ENCODE measurements at places on chromosomes 3 and 15.
A peak's percentile ranks its signal among the peaks of the same experiment; 100 is the strongest.

DNA sequence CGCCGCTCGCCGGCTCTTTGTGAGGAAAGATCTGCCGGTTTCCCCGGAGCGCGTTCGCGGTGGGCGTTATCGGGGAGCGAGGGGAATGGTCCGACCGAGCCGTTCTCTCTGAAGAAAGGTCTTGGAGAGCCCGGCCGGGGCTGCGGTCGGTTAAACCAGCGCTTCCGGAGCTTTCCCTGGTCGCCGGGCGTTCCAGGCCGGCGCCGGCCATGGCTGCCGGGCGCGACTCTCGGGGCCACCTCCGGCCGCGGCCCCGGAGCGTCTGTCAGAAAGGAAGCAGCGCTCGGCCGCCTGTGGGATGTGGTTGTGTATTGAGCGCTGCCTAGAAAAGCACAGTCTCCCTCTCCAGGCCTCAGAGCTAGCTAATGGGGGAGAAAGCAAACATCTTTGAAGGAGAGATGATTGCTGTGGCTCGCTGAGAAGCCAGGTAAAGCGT is 731 bp downstream of the FYTTD1 start:
- DNase-seq: peak; percentile 85

GRCh38 chr3:48423883-48424695 is 5.8 kb downstream of the PLXNB1 start:
- DNase-seq: no peak

DNA sequence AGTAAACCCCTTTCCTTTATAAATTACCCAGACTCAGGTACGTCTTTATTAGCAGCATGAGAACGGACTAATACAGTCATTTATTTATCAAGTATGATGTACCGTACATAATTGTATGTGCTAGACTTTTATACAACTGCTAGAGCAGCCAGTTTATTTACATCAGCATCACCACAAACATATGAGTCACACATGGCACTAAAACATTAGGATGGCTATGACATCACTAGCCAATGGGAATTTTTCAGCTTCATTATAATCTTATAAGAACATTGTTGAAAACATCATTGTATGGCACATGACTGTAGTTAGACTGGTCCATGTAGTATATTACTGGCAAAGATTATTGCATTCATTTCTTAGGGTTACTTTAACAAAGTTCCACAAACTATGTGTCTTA is 121.7 kb downstream of the ZMAT3 start:
- DNase-seq: no peak

DNA sequence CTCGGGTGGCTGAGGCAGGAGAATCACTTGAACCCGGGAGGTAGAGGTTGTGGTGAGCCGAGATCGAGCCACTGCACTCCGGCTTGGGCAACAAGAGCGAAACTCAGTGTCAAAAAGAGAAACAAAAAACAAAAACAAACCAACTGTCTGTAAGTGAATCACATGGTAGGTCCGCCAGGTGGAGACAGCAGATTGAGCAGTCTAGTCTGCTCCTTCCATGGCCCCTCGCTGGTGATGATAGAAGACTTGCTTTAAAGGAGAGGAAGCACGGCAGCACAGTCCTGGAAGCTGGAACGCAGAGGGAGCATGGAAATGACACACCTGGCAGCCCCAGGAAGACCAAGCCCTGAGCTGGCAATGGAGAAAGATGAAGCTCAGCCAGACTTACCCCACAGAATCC is 31.4 kb upstream of the MGLL start:
- DNase-seq: no peak

DNA sequence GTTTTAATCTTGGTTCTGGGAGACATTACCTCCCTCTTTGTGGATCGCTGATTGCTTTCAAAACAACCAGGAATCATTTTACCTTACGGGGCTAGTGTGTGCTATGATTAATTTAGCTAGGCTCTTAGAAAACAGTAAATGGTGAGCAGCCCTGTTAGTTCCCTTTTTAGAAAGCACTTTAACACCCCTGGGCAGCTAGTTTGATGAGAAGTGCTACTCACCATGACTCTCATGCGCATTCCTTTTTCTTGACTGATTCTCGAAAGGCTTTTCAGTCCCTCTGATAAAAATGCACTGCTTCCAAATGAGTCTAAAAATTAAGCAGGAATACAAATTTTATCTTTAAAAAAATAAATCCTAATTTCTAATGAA is 75.3 kb upstream of the LEKR1 start:
- DNase-seq: no peak

- no peak for DNase-seq
Observed at GRCh38 chr3:181718987-181719911, 7.5 kb downstream of the SOX2 start.

DNA sequence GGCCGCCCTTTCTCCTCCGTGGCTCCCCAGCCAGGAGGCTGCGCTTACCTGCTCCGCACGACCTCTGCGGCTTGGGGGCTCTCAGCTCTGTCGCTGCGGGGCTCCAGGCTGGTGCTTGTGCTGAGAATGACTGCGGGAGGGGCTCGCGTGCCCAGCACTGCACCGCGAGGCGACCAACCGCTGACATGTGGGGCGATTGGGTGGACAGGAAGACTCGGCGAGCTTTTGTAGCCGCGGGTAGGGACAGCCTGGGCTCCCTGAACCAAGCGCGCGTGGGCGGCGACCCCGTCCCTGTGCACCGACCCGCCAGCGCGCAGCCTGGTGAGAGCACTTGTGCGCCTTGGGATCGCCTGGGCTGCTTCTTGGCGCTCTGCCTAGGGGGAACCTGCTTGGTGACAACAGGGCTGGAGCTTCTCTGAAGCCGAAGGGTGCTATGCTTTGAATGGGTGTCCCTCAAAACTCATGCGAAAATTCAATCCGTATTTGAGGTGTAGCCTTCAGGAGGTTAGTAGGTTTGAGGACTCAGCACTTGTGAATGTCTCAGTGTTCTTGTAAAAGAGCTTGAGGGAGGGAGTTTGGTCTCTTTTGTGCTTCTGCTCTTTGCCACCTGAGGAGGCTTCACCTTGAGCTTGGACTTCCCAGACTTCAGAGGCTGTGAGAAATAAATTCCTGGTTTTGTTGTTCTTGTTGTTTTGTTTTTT is 50.4 kb downstream of the IL12A start:
- DNase-seq: no peak

DNA sequence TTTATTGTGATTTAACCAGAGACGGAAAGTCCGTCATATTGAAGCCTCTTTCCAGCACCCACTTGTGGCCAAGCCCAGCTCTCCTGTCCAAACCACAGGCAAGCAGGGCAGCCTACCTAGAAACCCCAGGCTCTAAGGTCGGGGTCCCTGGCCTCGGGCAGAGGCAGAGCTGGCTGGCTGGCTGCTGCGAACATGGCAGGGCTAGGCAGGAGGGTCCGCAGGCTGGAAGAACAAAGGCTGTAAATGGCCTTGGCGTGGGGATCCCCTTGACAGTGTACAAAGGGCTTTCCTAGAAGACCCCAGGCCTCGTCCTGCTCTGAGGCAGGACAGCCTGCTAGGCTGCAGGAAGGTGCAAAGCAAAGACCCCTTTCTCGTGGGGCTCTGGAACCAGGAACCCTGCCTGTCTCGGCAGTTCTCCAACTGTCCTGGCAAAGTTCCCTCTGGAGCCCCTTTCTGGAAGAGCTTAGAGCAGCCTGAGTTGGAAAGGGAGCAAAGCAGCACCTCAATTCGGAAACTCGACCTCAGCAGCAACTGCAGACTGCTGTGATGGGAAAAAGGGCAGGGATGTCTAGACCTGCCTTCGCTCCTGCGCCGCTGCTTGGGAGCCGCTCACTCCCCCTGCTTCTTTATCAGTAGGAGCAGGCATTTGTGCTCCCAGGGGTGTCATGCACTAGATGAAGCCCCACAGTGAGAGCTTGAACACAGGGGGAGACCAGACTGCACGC is 8.5 kb downstream of the CALML4 start:
- DNase-seq: no peak

- no peak for DNase-seq
Observed at GRCh38 chr15:53671545-53671944, 87.9 kb downstream of the WDR72 start.

DNA sequence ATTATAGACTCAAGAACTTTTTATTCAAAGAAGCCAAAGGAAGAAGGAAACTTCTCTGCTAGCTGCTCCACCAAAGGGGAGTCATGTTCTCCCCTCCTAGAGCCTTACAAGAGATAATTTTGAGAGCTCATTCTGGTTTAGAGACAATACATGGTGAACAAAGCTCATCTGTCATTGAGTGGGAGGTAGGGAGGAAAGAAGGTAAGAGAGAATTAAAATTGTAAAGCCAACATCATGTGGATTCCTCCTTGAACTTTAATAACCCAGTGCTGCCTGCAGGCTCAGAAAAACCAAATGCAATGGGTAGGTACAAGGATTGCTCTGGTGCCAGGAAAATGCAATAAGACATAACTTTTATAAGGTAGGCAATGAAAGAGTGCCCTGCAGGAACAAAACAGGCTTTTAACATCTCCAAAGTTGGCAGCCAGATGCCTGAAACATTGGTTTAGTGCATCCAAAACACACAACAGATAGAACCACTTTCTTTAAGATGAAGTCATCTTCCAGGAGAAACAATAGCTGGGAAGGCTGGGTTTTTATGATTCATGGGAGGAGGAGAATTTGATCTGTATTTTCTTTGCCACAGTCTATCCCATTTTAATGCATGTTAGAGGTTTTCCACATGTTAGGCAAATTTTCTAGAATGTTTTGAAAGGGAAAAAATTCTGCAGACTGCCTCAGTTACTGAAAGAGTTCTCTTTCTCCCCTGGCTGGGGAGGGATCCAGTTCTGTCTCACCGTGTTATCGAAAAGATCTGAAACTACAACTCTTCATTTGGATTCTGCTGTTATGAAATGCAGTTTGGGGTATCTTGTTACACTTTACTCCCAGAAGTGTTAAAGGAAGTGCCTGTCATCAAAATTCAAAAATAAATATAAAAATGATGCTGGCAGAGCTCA is 11.3 kb upstream of the ARHGEF3 start:
- no peak for DNase-seq

DNA sequence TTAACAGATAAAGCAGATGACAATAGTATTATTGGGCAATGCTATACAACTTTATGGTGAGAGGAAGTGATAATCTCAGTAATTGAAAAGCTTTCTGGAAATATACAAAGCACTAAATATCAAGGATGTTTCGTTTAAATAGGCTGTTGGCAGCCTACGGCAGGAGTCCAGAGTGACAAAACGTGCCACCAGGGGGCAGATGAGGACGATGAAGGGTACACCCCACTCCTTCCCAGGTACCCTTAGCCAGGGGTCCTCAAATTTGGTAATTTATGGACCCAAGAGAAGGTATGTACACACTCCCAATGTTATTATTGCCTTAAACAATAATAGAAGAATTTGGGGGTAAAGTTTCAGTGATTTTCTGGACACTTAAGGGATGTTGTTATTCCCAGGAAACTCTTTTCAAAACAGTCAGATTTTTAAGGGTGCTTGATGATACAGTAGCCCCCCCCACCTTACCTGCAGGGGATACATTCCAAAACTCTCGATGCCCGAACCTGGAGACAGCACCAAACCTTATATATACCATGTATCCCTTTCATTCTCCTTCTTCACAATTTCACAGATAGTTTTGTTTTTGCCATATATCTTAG is 1.4 kb upstream of the MAGEL2 start:
- DNase-seq: no peak

DNA sequence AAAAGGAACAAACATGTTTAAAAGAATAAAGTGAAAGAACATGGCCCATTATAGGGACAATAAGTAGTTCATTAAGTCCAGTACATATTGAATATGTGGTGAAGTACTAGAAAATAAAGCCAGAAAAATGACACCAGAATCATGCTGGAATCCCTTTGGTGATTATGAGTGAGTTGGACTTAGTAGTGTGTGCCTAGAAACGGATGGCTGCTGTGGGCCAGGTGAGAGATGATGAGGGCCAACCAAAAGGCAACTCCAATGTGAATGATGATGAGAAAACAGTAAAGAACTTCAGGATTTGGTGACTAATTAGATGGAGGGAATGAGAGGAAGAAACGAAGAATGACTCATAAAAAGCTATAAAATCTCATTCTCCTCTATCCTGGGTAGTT is 3.3 kb downstream of the CRYGS start:
- DNase-seq: no peak

DNA sequence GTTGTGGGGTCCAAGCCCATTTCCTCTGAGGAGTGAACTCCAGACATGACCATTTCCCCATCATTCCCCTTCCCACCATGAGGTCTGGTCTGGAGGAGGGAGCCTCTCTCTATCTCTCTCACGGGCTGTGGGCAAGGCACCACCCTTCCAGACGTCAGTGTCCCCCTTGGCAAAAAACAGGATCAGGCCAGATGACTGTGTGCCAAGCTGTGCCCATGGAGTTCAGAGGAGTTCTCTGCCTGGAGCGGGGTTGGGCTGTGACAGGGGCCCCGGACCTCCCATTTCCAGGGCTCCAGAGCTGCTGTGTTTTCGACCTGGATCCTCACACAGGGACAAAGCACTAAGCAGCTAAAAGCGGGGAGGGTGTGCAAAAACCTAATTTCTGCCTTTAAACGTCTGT is 124.5 kb downstream of the RAB11A start:
- DNase-seq: no peak

GRCh38 chr3:150996731-150997130 is 24.2 kb upstream of the CLRN1 start:
- DNase-seq: no peak

- DNase-seq: no peak
Observed at GRCh38 chr15:36666228-36666905, 86.9 kb downstream of the CDIN1 start.

GRCh38 chr3:152843955-152844354 is 9.0 kb downstream of the P2RY1 start:
- no peak for DNase-seq

DNA sequence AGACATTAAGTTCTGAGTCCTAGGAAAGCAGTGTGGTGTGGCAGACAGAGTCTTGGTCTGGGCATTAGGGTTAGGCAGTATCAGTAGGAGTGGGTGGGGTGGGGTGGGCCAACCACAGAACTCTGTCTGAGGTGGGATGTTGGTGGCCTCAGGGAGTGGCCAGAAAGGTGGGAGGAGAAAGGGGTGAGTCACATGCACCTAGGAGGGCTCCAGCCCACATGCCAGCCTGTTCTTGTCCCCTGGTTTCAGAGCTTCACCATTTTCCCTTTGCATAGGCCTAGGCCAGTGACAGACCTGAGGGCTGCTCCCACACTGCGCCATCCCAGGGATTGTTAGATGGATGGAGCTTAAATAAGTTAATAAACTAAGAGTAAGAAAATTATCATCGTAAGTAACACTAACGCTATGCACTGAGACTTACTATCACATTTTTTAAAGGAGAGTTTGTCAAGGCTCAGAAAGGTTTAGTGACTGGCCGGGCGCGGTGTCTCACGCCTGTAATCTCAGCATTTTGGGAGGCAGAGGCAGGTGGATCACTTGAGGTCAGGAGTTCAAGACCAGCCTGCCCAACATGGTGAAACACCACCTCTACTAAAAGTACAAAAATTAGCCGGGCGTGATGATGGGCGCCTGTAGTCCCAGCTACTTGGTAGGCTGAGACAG is 33.8 kb downstream of the DNASE1L3 start:
- DNase-seq: no peak

Measured in GM20000 (cell line).